ENCODE measurements at places on chromosomes 1 and 21.

DNA sequence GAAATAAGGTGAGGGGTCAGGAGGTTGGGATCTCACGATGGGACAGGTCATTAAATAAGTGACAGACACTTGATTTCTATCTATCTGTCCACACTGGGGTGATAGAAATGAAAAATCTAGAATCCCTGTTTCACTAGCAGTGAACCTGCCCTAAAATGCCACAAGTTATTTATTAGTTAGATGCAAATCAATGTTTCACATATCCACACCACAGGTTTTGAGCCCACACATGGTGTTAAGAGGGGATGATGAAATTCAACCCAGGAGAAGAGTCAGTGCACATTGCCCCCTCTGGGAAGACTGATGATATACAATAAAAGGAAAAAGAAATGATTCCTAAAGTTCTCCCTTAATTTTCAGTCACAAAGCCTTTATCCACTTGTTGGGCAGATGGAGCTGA, 10.1 kb upstream of the NTPCR start:
- DNase-seq = no peak

DNA sequence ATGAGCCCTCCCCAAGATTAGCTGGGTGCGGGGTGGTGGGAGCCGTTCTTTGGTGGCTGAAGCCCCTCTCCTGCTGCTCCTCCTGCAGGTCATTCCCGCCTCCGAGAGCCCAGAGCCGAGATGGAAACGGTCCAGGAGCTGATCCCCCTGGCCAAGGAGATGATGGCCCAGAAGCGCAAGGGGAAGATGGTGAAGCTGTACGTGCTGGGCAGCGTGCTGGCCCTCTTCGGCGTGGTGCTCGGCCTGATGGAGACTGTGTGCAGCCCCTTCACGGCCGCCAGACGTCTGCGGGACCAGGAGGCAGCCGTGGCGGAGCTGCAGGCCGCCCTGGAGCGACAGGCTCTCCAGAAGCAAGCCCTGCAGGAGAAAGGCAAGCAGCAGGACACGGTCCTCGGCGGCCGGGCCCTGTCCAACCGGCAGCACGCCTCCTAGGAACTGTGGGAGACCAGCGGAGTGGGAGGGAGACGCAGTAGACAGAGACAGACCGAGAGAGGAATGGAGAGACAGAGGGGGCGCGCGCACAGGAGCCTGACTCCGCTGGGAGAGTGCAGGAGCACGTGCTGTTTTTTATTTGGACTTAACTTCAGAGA, 448 bp downstream of the G0S2 start:
- no peak for DNase-seq

DNA sequence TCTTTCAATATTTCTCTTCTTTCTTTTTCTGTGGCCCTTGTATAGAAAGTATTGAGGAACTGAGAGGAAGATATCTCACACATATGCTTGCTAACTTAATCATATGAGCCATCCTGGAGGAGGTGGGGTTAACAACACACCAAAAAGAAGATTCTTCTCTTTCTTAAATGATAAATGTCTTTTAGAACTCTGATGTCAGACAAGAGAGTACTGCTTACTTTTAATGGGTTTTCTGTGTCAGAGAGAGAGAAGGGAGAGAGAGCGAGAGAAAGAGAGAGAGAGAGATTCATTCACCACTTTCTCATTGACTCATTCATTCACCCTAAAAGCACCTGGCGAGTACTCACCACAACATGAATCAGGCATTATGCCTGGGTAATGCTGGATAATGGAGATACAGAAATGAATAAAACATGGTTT, 250.3 kb upstream of the SGIP1 start:
- DNase-seq = peak; percentile 45

DNA sequence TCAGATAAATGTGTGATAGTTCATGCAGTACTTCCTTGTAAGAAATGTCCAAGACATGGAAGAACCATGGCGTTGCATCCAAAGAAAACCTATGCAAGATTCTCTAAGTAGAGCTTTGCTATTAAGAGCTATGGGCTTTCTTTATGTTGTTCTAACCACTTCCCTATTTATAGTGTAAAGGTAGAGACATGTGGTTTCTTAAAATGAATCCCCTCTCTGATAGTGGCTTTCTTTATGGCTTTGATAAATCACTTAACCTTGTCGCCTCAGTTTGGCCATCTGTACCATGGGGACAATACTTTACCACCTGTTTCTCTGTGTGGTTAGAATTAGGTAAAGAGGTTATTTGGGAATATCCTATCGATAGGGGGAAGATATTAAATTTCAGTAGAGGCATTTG, 305.5 kb downstream of the NFIA start:
- no peak for DNase-seq

DNA sequence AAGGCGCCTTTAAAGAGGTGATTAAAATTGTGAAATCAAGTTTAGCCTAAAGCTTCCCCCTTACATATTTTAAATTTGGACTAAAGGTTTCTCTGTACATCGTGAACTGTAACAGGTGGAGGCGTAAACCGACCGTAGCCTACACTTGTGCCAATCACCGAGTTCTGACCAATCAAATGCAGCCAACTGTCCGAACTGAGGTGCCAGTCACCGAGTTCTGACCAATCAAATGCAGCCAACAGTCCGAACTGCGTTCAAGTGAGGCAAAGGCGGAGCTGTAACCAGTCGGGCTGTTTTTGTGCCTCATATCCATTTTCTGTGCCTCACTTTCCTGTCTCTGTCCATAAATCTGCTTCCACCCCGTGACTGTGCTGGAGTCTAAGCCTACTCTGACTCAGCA, 7.4 kb downstream of the TFF1 start:
- DNase-seq = no peak
